ENCODE measurements at places on chromosomes 3 and 15.

GRCh38 chr3:149448331-149448831 lies 26.1 kb upstream of the TM4SF4 start:
- DNase-seq: no peak

DNA sequence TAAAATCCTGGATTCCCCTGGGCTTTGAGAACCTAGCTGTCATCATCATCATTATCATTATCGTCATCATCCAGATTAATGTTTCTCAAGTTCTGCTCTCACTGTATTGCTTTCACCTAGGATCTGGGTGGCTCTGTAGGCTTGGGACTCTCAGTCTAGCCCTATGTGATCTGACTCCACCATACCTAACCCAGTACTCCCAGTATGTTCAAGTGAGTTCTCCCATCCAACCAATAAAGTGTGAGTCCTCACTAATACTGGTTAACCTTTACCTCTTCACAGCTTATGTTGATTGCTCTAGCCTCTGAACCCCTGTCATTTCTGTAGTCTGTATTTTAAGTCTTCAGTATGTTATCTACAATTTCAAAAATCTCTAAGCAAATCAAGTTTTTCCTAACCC lies 102.3 kb downstream of the NECTIN3 start:
- no peak for DNase-seq

GRCh38 chr3:142354076-142354475 lies 93.8 kb downstream of the XRN1 start:
- no peak for DNase-seq

DNA sequence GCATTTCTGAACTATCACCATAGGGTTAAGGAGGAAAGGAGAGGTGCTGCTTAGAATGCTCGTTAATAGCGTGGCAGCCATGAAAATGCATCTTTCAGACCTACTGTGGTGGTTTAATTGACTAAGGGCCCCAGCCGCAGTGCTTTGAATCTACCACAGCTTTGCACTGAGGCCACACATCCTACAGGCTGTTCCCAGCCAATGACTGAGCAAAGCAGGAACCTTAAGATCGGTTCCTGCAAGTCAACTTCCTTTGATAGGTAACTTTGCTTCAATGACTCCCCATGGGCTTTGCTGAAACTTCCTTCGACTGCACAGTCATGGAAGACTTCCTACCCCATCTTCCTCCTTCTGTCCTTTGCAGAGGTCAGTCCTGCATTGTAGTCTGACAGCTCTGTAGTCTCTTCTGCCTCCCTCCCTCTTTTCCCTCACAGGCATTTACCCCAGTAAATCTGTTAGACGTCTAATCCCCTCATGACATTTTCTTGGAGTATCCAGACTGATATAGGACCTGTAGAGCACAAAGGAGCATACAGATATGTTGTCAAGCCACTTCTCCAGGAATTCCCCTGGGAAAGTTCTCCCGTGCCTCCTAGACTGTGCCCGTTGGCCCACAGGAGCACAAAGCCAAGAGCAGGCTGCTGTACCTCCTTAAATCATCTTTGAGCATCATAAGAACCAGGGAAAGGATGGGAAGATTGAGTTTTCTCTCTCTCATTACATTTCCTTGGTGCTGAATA lies 2.6 kb upstream of the BCL2A1 start:
- DNase-seq: no peak

- no peak for DNase-seq
Observed at GRCh38 chr15:38424101-38424552, 29.8 kb upstream of the FAM98B start.

DNA sequence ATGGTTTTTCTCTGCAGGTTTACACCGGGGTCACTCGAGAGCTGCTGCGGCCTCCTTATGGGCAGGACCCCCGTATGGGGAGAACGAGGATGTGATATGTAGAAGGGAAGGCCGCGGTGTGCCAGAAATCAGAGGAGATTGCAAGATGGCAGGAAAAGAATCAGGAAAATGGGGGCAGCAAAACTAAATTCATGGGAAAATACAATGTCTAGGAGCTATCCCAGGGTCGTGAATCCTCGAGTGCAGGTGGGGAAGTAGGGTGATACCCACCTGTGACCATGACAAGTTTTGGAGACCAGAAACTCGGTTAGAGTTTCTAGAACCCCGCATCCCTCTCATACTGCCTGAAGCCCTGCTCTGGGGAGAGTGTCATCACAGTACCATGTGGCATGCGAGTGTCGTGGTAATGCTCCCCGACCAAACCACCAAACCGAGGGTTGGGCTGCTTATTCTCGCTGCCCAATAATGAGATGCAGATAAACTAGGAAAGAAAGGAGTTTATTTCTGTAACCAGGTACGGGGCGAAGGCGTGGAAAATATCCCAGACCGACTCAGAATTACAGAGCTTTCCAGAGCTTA lies 781 bp downstream of the TRNT1 start:
- DNase-seq: no peak

- DNase-seq: no peak
Observed at GRCh38 chr15:58758141-58758540, 8.6 kb upstream of the ADAM10 start.

GRCh38 chr3:27596921-27597320 lies 112.7 kb upstream of the SLC4A7 start:
- DNase-seq: no peak

- DNase-seq: no peak
Observed at GRCh38 chr3:138066383-138066782, 49.0 kb downstream of the DZIP1L start.

DNA sequence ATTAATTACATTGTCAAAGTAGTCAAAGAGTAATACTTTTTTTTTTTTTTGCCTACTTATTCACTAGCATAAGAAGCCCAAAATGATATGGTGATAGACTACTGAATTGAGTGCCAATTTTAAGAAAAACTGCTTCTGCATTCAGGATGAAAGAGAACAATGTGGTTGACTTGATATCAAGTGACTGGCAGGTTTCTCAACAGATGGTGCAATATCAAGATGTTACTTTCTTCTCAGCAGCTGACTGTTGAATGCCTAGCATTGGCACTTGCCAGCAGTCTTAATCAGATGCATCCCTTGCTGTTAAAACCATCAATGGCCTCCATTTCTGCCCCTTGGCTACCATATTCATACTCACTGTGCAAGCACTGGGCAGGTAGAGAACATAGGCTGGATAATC lies 863.2 kb downstream of the GBE1 start:
- DNase-seq: no peak

- DNase-seq: no peak
Observed at GRCh38 chr3:117490716-117491115, 781.1 kb downstream of the TUSC7 start.

- DNase-seq: no peak
Observed at GRCh38 chr3:114411811-114412803, 118.3 kb downstream of the TIGIT start.

- no peak for DNase-seq
Observed at GRCh38 chr3:131775650-131776049, 259.2 kb downstream of the CPNE4 start.

DNA sequence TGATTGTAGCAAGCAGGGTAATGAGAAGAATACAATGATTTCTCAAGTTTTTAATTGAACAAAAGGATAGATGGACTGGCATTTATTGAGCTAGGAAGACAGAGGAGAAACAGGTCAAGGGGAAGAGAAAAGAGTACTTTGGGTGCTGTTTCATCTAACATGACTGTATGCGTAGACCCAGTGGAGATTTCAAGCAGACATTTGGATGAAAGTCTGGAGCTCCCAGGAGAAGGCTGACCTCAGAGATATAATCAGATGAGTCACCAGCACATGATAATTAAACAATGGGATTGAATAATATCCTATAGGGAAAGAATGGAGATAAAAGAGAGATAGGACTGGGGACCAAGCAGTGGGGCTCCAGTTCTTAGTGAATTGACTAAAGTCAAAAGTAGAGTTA lies 194.9 kb downstream of the ARRDC4 start:
- no peak for DNase-seq

DNA sequence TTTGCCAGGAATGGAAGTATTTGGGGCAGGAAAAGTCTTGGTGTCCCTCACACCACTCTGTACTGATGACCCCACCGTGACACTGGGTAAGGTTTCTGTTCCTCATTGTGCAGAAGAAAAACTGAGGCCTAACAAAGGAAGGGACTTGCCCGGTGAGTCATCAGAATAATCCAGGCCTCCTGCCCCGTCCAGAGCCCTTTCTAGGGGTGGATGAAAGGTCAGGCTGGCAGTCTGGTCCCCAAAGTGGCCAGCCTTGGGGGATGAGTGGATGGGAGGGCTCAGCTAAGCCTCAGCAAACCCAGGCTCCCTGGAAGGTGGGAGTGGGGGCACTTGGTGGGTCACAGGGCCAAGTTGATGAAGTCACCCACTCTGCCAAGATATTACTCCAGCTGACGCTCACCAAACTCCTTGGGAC lies 2.3 kb upstream of the DNAH1 start:
- DNase-seq: no peak

GRCh38 chr15:89781891-89782618 lies 5.9 kb downstream of the MESP2 start:
- no peak for DNase-seq

GRCh38 chr3:30085486-30085885 lies 520.9 kb upstream of the TGFBR2 start:
- no peak for DNase-seq

GRCh38 chr15:63134245-63134985 lies 12.8 kb downstream of the LACTB start:
- DNase-seq: no peak

DNA sequence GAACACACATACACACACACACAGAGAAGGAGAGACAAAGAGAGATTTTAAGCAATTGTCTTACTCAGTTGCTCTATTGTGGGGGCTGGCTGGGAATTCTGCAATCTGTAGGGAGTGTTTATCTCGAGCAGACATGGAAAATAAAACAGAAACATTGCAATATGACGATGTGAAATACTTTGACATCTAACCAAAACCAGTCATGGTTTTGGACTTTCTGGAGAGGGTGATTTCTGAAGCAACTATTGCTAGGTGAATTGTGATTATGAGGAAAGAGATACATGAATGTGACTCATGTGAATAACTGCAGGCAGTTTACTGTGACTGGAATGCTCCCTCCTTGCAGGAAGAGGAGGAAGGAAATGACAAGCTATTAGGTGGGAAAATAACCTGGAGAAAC lies 12.3 kb upstream of the PHLDB2 start:
- no peak for DNase-seq

DNA sequence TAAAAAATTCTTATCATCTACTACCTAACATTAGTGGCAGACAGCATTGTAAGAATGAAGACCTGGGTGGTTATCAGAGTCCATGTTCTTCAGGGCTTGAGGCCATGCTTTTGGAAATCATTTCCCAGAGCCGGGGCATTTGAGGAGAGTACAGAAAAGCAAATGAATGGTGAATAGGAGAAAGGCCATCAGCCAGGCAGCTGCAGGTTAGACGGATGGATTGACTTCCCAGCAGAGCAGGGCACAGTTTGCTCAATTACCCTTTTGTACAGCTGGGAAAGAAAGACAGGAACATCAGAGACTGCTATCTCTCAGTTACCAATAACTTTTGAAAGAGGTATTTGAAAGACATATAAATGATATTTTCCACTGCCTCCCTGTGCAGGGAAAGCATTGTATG lies 135.6 kb downstream of the ALCAM start:
- no peak for DNase-seq

DNA sequence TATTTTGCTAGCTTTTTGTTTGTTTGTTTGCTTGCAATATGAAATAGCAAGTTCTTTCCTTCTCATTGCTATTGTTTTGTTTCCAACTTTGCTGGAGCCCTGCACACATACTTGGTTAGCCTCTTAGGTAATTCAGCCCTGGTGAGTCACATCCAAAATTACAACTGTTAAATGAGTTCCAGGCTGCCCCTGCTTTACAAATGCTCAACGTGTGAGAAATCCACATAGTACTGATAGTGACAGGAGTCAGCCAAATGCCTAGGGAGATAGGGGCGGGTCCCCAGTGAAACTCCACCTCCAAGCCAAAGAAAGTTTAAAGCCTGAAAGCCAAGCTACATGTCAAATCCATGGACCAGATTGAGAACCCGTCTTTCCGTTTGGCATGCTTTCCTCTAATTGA lies 81.3 kb upstream of the RNF7 start:
- no peak for DNase-seq

DNA sequence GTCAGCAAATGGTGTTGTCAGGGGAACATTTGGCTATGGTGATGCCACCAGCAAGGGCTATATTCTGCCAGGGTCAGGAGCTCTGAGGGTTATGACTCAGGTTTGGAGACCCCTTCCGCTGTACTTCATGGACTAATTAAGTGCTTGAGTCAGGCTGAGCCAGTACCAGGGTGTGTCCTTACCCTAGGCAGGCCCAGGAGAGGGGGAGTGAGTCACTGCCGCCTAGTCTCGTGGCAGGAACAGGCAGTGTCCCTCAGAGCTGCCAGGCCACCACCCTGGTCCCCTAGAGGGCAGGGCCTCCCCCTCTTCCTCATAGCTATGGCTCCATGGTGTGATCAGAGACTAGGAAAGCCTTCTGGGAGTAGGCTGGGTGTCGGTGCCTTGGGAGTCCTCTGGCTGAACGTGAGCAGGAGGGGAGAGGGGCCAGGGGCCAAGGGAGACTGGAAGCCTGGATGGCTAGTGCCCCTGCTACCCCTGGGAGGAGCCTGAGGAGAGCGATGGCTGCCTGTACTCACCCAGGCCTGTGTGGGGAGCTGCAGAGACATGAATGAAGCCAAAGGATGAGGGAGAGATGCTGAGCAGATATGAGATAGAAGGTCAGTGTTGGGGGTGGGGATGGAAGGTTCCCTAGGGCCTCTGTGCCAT lies 10.6 kb downstream of the MAPKAPK3 start:
- no peak for DNase-seq

GRCh38 chr15:77464129-77464865 lies 43.6 kb downstream of the HMG20A start:
- no peak for DNase-seq

GRCh38 chr15:81113204-81113657 lies 20.8 kb upstream of the CFAP161 start:
- DNase-seq: no peak

DNA sequence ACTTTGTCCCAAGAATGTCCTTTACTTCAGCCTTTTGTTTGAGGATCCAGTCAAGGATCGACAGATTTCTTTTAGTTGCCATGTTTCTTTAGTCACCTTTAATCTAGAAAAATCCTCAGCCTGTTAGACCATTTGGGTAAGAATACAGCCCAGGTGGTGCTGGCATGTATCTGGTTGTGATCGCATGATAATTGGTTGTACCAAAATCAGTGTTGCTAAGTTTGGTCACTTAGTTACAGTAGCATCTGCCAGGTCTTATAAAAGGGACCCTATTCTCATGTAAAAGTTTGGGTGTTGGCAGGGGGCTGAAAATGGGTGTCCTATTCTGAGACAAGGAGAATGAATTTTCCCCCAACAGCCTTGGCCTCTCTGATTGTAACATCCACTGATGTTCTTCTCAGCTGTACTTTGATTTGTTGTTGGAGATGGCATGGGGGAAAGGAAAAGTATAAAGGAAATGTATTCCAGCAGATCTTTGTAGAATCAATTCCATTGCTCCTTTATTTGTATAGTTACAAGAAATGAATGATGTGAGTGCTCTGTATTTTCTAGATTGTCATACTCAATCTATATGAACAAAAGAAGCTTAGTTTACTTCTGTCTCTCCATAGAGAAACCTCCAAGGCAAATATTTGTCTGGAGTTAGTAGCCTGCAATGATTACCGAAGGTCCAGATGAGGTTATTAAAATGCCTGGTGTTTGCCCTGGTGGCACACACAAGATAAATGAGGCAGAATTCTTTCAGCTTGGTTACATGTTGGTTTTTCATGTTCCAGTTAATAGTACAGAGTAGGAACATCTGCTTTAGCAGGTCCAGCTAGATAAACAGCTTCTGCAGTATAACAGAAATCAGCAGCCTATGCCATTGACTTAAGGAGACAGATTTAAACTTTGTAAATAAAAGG lies 65.7 kb downstream of the CMTM8 start:
- no peak for DNase-seq

- no peak for DNase-seq
Observed at GRCh38 chr3:183578179-183578578, 22.7 kb upstream of the KLHL6 start.

All from NCI-H1930 (cell line).